ENCODE measurements at places on chromosomes 1 and 21. TPM values are rescaled to one million over a fixed set of nuclear protein-coding genes. Genes with fewer than 3 reads are reported as not detected.

SMPDL3B gene
- total RNA-seq: 0.74 TPM

NR5A2 gene
- total RNA-seq: 0.25 TPM

BGLAP gene
- 1.2 TPM for total RNA-seq

KIF14 gene
- total RNA-seq: 25.0 TPM

SGIP1 gene
- 0.22 TPM for total RNA-seq

DNA sequence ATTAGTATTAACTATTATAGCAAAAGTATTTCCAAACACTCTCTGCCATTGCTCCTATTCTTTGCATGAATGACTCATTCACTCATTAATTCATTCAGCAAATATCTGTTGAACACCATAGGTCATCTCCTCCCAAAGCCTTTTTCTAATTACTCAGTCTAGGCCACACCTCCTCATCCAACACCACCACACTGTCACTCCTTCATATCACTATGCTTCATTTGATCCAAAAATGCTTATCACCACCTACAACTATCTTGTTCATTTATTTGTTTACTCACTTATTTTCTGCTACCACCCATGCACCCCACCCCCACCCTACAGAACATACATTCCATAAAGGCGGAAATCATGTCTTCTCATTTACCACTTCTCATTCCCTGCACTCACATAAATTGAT, 94.4 kb upstream of the TNFSF4 start:
- DNase-seq: peak; percentile 28
- no peaks in the 10 kb centered on the region for H3K36me3 ChIP-seq
- no peak overlapping the region for H3K27ac ChIP-seq
- peaks cover 5% of the 10 kb centered on the region for H3K4me1 ChIP-seq

DNA sequence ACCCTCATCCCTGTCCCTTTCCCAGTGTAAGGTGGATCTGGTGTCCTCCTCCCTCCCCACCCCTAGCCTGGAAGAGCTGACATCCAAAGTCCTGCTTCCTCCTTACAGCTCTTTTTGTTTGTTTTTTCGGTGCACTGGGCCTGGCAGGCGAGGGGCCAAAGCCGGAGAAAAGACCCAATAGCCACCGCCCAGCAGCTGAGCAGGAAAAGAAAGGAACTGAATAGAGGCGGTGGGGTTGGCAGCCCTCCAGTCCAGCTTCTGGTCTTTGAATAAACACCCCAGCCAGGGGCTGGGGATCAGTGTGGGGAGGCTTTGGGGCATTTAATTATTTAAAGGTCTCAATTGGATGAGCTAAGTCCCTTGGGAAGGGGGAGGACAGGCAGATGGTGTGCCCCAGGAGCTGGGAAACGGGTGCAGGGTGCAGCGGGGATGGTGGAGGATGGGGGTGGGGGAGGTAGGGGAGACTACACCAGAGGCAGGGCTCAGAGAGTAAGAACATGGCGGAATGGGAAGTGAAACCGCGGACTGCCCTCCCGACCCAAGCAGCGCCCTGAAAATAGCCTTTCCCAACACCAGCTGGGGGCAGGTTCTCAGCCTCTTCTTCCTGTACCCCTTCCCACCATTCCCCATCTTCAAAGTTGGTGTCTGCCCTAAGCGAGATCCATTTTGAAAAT, 20.2 kb downstream of the BTG2 start:
- H3K27ac ChIP-seq: no peak overlapping the region
- peaks cover 45% of the 10 kb centered on the region for H3K4me1 ChIP-seq
- H3K27me3 ChIP-seq: peaks cover 6% of the 10 kb centered on the region
- no peak overlapping the region for H3K4me3 ChIP-seq
- no peak for DNase-seq

DNA sequence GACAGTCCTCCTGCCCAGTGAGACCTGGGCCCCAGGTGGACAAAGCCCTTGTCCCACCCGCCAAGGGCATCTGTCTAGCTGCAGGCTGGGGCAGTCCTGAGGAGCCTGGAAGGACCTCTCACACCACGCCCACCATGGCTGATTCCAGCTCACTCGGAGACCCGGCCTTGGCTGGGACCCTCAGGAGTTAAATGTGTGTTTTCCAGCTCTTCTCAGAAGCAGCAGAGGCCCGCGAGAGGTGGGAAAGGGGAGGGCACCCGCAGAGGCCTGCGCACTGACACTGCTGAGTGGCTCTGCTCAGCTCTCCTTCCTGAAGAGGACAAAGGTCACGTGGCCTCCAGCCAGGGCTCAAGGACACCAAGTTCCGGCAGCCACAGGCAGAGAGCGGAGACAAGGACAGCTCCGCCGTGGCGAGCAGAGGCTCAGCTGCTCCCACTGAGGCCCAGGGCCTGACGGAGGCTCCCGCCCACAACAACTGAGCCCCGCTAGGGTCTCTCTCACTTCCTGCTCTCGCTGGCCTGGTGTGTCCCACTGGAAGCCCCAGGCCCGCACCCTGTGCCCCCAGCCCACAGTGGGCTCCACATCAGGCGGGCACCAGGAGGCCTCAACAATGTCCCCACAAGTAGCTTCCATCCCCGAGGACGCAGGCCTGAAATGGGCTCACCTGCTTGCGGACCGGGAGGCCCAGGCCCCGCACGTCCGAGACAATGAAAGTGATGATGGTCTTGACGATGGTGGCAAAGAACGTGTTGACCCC, 16.9 kb downstream of the SLC19A1 start:
- H3K27me3 ChIP-seq: no peaks in the 10 kb centered on the region
- peaks cover 88% of the 10 kb centered on the region for H3K36me3 ChIP-seq
- no peak overlapping the region for H3K4me3 ChIP-seq
- H3K4me1 ChIP-seq: no peaks in the 10 kb centered on the region

GRCh38 chr1:178693366-178693765, 31.7 kb upstream of the RALGPS2 start:
- H3K36me3 ChIP-seq: no peaks in the 10 kb centered on the region
- H3K4me3 ChIP-seq: no peak overlapping the region
- no peak overlapping the region for H3K27ac ChIP-seq

DNA sequence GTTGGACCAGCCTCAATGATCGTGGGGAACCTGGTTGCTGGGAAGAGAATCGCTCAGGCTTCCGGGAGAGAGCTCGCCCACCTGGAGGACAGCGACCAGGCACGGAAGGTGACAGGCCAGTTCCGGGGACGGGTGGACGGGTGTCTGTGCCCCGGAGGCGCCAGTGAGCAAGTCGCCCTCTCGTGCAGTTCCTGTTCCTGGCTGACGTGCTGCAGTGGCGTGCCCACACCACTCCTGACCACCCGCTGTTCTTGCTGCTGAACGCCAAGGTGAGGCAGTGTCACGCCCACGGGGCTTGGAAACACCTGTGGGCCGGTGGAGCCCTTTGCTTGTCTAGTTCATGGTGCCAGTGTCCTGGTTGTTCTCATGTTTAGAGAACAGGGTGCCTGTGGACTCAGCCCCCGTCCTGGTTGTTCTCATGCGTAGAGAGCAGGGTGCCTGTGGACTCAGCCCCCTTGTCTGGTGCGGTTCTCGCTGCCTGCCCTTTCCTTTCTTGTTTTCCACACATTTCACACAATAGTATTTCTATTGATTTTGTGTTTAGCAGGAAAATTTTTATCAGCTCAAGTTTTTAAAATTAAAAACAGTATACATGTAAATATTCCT, 53.1 kb downstream of the S100B start:
- H3K4me3 ChIP-seq: no peak overlapping the region
- no peak overlapping the region for H3K27ac ChIP-seq
- DNase-seq: no peak
- no peaks in the 10 kb centered on the region for H3K27me3 ChIP-seq
- peaks cover 44% of the 10 kb centered on the region for H3K36me3 ChIP-seq
- H3K4me1 ChIP-seq: no peaks in the 10 kb centered on the region

DNA sequence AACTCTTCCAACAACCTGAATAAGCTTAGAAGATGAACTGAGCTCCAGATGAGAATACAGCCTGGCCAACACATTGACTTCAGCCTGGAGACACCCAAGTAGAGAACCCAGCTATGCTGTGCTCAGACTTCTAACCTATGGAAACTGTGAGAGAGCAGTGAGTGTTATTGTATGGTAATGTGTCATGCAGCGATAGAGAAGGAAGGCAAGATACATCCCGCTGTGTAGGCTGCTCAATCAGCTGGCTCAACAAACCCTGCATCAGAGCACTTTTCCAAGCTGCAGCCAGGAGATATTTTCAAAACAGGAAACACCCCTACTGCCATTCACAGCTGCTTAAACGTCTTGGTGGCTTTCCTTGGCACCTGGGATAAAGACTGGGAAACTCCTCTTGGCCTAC, 321.3 kb downstream of the SIPA1L2 start:
- H3K27me3 ChIP-seq: no peaks in the 10 kb centered on the region
- H3K36me3 ChIP-seq: no peaks in the 10 kb centered on the region
- H3K4me3 ChIP-seq: no peak overlapping the region
- DNase-seq: no peak

DNA sequence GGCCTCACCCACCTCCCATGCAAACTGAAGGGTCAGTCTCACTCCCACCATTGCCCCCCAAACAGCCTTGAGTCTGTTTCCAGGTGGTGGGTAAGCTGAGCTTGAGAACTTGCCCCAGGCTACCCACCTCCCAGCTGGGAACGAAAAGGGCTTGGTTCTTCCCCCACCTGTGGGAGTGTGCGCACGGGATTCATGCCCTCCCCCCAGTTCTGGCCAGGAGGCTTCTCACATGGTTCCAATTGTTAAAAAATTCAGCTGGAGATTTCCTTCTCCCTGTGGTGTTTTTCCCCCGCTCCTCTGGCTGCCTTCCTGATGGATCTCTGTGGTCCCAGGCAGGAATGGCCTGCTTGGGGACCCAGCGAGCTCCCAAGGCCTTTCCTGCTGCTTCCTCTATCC, 81.8 kb upstream of the C21orf91 start:
- H3K4me1 ChIP-seq: no peaks in the 10 kb centered on the region
- no peaks in the 10 kb centered on the region for H3K36me3 ChIP-seq
- no peaks in the 10 kb centered on the region for H3K27me3 ChIP-seq
- H3K27ac ChIP-seq: no peak overlapping the region
- no peak overlapping the region for H3K4me3 ChIP-seq

DNA sequence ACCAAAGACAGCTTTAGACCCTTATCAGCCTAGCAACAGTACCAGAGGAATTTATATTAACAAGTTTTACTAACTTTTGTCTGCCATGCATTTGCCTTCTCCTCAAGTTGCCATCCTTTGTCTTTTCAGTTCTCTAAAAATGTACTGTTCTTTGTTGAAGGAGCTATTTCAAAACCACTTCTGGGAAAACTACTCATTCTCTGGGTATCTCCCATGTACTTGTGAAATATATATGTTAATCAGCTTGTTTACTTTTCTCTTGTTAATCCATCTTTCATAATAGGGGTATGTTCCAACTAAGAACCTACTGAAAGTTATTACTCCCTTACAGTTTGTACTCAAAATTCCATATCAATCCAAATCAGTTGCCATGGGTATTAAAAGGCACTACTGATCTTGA, 16.3 kb downstream of the DPYD start:
- H3K27me3 ChIP-seq: no peaks in the 10 kb centered on the region
- H3K4me3 ChIP-seq: no peak overlapping the region
- no peaks in the 10 kb centered on the region for H3K4me1 ChIP-seq
- H3K27ac ChIP-seq: no peak overlapping the region
- H3K36me3 ChIP-seq: no peaks in the 10 kb centered on the region
